ENCODE measurements at places on chromosomes 13 and 19. TPM values are rescaled to one million over a fixed set of nuclear protein-coding genes. Genes with fewer than 3 reads are reported as not detected.

Gene CEACAM3
- not detected for total RNA-seq

Gene PPP1R15A
- 39.2 TPM for total RNA-seq

Gene C19orf33
- total RNA-seq, result 428 TPM

Gene ANKRD24
- 3.9 TPM for total RNA-seq

Gene SERP2
- 3.2 TPM for total RNA-seq

Gene DHDH
- total RNA-seq, result 55.5 TPM

Gene AP2A1
- 82.0 TPM for total RNA-seq

Gene KLF2
- 50.4 TPM for total RNA-seq

Gene LHB
- not detected for total RNA-seq

Gene SYCN
- not detected for total RNA-seq

Gene TRPC4
- total RNA-seq, result 1.2 TPM

Gene CCDC70
- total RNA-seq, result not detected

Gene MIA
- total RNA-seq, result 4.0 TPM

Gene ALDH16A1
- total RNA-seq, result 53.6 TPM

Gene CEACAM8
- total RNA-seq, result not detected

Gene NHLRC3
- 11.6 TPM for total RNA-seq

Gene NCAN
- not detected for total RNA-seq

Gene F10
- 22.5 TPM for total RNA-seq

Gene USPL1
- total RNA-seq, result 22.4 TPM

Gene PPP1R13L
- 16.5 TPM for total RNA-seq

Gene BCL2L12
- total RNA-seq, result 10.9 TPM

Gene JSRP1
- not detected for total RNA-seq

Gene EDDM13
- not detected for total RNA-seq

Gene POU2F2
- 30.5 TPM for total RNA-seq

Gene IGFL1
- total RNA-seq, result not detected

Gene CYP4F12
- 64.4 TPM for total RNA-seq

Gene IGSF23
- total RNA-seq, result 7.5 TPM

Gene PTH2
- not detected for total RNA-seq

Gene SYNGR4
- total RNA-seq, result not detected

Gene SIGLEC7
- not detected for total RNA-seq

Gene OR7D2
- total RNA-seq, result not detected

Gene IQCN
- total RNA-seq, result 26.0 TPM

Gene LIG1
- 104 TPM for total RNA-seq

Gene MAP4K1
- total RNA-seq, result 7.7 TPM

Gene HSH2D
- 111 TPM for total RNA-seq

Gene KASH5
- not detected for total RNA-seq

Gene PSG2
- total RNA-seq, result not detected

Gene SLITRK1
- not detected for total RNA-seq

Gene ZNF222
- total RNA-seq, result 10.7 TPM

Gene FGF21
- not detected for total RNA-seq

Gene CNFN
- 3.8 TPM for total RNA-seq

Gene NR1H2
- total RNA-seq, result 95.6 TPM

Gene LIM2
- total RNA-seq, result not detected

Gene COLGALT1
- 24.7 TPM for total RNA-seq

Gene OR10H1
- total RNA-seq, result not detected

Gene ZNF418
- 0.88 TPM for total RNA-seq

Gene KLK11
- not detected for total RNA-seq

Gene MCF2L
- 81.4 TPM for total RNA-seq

Gene KLF12
- 1.8 TPM for total RNA-seq

Gene ZNF625
- 2.3 TPM for total RNA-seq

Gene ZNF564
- total RNA-seq, result 25.2 TPM

Gene PLVAP
- 12.6 TPM for total RNA-seq

Gene MYPOP
- total RNA-seq, result 17.7 TPM
